ENCODE measurements at places on chromosomes 13 and 19. TPM values are rescaled to one million over a fixed set of nuclear protein-coding genes. Genes with fewer than 3 reads are reported as not detected.

DNA sequence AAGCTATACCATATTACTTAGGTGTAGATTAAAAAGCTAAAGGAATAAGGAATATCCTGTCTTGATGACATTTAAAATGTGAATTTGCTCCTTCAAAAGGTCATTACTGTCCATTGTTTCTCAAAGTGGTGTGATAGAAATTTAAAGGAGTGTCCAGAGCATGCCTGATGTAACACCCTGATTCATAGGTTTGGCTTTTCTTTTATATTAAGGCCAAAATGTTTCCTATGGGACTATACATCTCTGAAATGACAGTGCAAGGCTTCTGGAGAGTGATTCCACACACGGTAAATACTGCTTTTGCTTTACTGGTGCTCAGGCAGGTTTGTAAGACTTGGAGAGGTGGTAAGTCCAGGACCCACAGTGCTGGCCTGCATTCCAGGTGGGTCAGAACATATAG is 289.9 kb downstream of the RFC3 start:
- no peak for DNase-seq

B3GNT8 gene
- total RNA-seq, result 4.6 TPM

- DNase-seq, result no peak
These were observed 37.8 kb upstream of the CXCL17 start for GRCh38 chr19:42480335-42481095.

DNA sequence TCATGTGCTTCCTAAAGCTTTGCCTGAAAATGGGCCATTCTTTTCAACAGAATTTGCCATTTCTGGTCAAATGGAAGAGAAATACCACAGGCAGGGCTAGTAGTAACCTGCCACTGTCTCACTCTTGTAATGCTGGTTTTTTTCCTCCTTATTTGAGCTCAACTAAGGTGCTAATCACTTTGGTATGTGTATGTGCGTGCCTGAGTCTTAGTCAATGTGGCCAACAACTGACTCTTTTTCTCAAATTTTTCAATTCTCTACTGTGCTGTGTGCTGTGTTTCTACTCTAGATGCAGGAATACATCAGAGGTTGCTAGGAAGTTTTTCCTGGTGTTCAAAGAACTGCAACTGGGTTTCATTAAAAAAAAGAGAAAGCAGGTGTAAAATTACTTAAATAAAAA is 870.2 kb downstream of the EFNB2 start:
- no peak for DNase-seq

EFNB2 gene
- total RNA-seq, result 26.4 TPM

GRCh38 chr13:52449331-52450011 is 963 bp downstream of the VPS36 start:
- no peak for DNase-seq

DNA sequence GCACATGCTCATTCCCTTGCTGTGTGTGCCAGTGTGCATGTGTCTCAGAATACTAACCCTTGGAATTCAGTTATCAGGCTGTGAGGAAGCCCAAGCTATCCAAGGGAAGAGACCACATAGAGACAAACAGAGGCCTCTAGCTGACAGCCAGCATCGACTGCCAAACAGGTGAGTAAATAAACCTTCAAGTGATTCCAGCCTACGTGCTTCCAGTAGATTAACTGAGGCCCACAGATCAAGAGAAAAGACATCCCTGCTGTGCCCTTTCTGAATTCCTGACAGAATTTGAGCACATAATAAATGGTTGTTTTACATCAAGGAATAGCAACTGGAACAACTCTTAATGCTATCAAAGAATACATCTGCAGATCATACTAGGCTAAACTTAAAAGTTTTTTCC is 17.5 kb downstream of the ZC3H13 start:
- DNase-seq, result no peak

MYADM gene
- 155 TPM for total RNA-seq

DNA sequence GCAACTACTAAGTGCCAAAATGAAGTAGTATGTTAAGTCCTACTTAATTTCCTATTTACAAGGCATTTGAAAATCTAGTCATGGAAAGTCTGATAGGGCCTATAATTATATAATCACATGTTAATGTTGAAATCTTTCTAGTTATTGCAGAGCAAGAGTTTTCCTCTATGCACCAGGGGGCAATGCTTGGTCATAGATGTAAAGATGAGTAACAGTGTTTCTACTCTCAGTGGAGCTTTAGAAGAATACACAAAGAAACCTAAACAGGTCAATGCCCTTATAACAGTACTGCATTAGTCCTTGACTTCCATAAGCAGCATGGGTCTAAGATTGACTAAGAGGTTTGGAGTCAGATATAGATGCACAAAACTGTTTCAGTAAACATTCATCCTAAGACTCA is 218.7 kb downstream of the KCTD12 start:
- no peak for DNase-seq

CCNA1 gene
- total RNA-seq, result 1.3 TPM

APOC4 gene
- not detected for total RNA-seq

ZNF844 gene
- total RNA-seq, result 20.1 TPM

FCAR gene
- 0.39 TPM for total RNA-seq

DNA sequence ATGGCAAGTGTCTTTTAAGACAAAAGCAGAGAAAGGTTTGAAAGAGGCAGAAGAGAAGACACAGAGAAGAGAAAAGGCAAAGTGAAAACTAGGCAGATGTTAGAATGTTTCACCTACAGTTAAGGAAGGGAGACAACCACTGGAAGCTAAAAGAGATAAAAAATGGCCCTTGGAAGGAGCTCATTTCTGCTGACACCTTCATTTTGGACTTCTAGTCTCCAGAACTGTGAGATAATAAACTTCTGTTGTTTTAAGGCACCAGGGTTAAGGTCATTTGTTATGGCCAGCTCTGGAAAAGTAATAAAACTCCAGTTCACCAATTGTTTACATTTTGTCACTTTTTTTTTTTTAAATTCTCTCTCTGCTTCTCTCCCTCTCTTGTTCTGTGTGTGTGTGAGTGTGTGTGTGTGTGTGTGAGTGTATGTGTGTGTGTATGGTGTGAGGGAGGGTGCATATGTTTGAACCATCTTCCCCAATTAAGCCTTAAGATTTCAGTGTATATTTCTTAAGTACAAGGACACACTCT is 374.6 kb downstream of the DACH1 start:
- DNase-seq, result no peak

BLOC1S3 gene
- 15.0 TPM for total RNA-seq

DNA sequence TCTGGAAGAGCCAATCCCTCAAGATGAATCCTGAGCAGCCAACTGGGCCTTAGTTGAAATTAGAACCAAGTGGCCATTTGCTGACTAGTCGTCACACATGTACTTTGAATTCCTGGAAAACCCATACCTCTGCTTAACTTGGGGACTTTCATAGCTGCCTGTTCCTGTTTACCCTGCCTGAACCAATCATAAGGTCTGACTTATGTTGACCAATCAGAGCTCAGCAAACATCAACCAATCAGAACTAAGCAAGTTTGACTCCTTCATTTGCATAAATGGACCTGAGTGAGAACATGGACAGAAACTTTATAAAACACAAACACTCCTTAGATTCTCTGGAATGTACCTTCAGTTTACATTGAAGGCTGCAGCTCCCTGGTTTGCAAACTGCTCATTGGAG is 50.8 kb downstream of the LATS2 start:
- DNase-seq, result no peak

DNA sequence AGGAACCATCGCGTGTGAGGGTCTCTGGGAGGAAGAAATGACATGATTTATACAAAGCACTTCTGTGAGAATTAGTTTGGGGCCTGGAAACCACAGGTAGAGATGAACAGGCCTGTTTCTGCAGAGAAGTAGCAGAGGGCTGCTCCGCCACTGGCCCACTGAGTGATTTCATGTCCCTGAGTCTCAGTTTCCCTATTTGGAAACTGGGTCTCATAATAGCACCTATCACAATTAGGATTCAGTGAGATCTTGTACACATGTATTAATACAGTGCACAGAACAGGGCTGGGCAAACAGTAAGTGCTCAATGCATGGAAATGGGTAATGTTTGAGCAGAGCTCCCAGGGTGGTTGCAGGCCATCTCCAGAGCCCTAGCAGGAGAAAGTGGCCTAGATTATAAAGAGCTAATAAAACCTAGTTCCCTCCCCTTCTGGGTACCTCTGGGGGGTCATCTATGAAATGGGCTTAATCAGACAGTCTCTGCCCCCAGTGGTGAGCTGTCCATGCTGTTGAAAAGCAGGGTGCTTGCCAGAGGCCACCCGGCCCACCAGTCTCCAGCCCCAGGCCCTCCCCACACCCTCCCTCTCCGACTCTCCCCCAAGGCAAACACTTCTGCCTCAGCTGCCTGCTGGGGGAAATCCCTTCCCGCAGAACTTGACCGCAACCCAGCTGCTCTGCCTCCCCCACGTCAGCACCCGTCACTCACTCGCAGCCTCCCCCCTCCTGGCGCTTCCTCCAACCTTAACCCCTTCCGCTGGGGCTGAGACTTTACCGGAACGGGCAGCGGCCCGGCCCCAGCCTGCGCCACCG is 4.5 kb downstream of the BCL3 start:
- peak; percentile 96 for DNase-seq

All from ureter (tissue), 1 donor.